ENCODE measurements at places on chromosomes 7 and 10.

DNA sequence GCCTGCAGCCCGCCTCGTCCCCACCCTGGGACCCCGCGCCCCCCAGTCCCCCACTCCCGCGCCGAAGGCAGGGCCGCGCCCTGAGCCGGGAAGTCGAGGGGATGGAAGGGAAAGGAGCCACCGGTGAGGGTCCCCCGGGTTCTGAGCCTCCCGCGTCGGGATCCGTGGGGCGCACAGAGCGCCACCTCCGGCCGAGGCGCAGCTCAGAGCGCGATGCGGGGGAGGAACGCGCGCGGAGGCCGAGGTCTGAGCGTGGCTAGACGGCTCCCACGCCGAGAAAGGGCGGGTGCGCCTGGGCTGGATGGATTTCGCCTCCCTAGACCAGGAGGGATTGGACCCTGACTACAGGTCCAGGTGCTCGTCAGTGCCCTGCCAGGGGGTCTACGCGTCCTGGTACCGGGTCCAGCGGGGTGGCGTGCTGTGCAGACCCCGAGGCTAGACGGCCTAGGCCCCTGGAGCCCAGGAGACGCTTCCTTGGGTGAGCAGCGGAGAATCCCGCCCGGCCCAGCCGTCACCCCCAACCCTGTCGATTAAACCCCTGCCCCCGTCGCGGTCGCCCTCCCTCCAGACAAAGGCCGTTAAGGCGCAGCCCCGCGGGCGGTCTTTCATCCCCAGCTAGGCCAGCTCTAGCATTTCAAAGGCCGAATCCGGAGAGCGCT is 986 bp upstream of the PDGFA start:
- no peak for DNase-seq

- no peak for DNase-seq
Observed at GRCh38 chr7:37476428-37476827, 27.8 kb upstream of the ELMO1 start.

DNA sequence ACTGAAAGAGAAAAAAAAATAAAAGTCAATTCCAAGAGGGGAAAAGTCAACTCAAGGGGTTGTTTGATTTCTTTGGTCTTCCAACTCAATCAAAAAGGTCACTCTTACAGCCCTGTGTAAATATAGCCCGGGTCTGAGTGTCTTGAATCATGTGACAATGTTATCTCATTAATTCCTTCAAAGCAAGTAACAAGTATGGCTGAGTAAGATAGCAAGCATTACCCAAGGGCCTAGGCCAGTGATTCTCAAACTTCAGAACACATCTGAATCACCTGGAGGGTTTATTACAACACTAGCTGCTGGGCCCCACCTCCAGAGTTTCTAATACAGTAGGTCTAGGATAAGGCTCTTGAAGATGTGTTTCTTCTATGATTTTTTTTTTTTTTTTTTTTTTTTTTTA is 125.0 kb downstream of the PRLHR start:
- no peak for DNase-seq

DNA sequence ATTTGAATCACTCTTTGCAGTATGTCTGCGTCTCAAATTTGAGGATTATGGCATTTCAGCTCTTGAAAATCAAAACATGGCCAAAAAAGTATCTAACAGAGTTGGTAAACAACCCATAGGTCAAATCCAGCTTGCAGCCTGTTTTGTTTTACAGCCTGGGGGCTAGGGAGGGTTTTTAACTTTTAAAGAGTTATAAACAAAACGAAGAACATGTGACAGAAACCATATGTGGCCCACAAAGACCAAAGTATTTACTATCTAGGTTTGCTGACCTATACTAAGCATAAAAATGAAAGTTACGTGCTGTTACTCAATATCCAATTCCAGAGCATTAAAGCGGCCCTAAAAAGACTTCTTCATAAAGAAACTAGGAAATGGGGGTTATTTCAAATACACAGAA is 55.5 kb upstream of the STARD3NL start:
- no peak for DNase-seq

DNA sequence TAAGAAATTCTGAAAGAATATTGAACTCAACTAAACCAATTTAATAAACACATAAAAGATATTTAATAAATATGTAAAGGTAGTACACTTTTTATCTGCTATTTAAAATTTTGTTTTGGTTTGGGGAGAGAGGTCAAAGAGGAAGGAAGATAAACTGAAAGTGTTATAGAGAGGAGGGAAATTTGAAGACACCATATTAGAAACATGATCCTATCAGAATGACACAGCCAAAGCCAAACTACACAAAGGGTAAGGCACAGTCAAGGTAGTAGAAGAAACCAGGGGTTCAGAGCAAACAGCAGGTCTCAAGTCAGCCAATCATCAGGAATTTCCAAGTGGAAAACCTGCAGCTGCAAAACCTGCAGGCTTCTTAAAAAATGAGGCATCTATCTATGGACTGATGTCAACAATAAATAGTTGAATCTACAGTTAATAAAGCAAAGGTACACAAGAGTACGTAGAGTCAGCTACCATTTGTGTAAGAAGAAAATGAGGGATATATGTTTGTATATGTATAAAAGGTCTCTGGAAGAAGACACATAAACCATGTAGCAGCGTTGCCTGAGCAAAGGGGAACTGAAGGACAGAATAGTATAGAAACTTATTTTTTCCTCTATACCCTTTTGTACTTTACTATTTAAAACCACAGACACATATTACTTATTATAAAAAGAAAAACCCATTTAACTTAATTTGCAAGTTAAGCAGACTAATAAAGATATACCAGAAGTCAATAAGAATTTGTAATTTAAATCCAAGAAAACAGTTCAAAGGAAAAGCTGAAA is 10.0 kb downstream of the ZNF800 start:
- DNase-seq: no peak

DNA sequence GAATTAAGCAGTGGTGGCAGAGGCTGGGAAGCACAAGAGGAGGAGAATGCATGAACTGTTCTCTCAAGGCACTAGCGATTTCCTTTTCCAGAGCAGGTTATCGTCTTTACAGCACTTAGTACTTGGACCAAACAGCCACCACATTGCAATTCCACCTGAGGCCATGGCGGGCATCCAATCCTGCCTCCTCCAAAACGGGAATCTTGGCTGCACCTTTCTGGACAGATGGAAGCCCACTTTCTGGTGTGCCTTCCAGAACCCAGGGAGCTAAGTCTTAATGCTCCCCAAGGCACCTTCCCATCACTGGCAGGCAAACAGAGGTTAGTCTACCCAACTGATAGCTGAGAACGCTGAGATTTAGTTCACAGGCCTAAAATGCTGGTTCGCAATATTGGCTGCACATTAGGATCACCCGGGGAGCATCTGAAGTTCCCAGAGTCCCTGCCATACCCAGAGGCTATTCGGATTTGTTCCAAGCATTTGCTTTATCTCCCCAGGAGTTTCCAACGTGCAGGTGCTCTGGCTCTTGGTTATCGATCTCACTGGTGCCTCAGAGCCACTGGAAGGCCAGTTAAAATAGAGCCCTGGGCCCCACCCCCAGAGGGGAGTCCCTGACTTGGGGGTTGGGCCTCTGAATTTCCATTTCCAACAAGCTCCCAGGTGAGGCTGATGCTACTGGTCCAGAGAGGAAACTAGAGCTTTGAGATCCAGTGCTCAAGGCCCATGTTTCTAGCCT is 62.2 kb downstream of the KCNMA1 start:
- no peak for DNase-seq

DNA sequence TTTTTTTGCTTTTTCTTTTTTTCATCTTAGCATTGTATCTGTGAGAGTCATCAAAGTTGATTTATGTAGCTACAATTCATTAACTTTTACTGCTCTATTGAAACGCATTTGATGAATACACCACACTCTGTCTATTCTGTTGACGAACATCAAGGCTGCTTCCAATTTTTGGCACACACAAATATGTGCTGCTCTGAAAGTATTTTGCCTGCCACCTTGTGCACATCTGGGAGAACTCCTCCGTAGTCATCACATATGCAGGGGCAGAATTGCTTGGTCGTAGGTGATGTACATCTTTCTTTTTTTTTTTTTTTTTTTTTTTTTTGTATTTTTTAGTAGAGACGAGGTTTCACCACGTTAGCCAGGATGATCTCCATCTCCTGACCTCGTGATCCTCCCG is 796.8 kb downstream of the KCNMA1 start:
- DNase-seq: no peak

GRCh38 chr10:3435671-3436070 is 263.1 kb upstream of the PITRM1 start:
- DNase-seq: no peak

GRCh38 chr7:134293002-134293740 is 23.6 kb downstream of the SLC35B4 start:
- no peak for DNase-seq

- DNase-seq: no peak
Observed at GRCh38 chr7:151141855-151142685, 25.4 kb downstream of the GBX1 start.

GRCh38 chr10:119658274-119658673 is 7.1 kb downstream of the BAG3 start:
- DNase-seq: no peak

- DNase-seq: no peak
Observed at GRCh38 chr7:8442814-8443304, 9.4 kb downstream of the NXPH1 start.

DNA sequence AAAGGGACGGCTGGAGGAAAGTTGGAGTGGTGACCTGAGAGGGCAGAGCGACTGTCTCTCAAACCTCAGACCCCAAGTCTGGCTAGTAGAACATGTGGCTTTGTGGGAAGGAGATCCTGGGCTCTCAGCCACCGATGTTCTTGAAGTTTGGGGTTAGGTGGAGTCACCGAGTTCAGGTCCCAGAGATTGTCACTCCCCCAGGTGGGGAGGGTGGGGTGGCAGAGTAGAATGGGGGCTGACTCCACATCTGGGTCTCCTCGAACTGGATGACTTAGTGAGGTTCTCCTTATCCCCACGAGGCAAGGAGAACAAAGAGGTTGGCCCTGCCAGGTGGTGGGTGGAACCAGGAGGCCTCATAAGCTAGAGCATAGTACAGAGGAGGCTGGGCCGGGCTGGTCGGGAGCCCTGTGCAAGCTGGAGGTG is 14.7 kb upstream of the PNLIPRP2 start:
- DNase-seq: no peak

DNA sequence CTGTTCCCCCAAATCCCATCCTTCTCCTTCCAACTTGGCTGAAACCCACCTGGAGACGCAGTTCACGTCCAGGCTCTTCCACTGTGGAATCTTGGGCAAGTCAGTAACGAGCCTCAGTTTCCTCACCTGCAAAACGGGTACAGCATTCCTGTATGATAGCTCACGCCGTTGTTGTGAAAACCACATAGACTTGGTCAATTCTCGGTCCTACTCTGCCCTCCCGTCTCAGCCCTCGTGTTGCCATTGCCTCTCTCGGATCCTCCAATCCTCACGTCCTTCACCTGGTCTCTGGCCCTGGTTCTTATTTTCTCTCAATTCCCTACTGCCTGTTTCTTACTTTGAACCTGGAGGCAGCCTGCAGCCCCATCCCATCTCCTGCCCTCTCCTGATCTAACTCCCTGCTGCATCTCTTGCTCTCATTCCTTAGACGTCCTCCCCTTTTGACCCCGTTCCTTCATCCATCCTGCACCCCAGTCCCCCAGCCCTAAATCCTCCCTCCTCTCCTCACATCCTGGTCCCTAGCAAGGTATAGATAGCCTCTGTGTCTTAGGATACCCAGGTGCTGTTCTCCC is 2.0 kb upstream of the MUC12 start:
- DNase-seq: no peak

- DNase-seq: no peak
Observed at GRCh38 chr7:131459256-131459655, 97.2 kb downstream of the PODXL start.

DNA sequence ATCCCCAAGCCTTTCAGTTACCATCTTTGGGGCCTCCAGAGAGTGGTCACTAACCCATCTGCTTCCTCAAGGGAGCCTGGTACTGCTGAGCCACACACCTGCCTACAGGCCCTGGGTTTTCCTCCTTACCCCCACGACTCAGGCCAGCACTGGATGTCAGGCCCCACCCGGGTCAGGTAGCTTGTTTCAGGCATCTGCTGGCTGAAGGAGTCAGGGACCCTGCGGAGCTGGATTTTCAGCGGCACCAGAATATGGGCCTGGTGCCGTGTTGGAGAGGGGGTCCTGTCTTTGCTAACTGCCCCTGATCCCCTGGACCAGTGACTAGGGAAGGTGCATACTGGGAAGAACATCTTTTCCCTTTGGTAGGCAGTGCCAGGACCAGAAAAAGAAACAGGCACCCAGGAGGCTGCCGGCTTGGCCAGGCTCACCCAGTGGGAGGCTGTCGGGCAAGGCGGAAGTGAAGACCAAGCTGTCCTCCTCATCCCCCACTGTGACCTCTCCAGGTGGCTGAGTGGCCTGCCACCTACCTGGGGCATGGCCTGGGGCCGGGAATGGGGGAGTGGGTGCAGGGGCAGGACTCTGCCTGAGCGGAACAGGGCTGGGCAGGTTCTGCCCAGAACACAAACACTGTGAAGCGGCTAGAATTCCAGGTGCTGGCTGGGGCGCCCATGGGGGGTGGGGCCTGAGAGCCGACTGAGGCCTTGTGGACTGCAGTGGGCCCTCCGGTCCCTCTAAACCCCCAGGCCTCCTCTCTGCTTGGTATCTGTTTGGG is 12.4 kb upstream of the SAMD8 start:
- DNase-seq: no peak

DNA sequence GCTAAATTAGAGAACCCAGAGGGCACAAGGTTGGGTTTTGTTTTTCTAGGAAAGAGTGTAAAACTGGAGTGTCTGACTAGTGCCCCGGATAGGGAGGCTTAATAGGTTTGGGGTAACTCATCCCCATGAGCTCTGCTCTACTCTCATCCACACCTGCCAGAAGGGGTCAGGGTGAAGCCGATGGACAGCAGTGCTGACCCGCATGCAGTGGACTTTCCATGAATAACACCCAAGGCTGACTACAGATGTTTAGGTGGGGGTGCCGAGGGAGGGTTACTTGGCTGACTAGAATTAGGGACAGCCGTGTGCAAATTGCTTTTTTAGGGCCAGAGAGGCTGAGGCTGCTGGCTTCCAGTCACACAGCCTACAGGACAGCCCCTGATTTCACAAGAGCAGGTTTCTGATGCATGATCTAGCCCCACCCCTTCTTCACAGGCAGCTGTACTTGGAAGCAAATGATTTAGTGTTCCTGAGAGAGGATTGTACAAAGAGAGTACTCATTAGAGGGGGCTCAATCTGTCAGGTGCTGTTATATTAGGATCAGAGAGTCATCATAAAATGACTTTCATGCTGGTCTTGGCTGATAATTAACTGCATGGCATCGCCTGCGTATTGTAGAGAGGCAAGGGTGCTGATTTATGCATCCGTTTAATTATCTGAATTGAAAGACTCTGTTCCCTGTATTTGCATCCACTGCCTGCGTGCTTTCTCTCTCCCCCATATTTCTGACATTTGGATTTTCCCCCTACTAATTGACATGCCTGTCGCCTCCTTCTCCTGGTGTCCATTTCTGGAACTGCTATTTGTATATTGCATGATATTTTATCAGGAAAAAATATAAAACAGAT is 9.5 kb downstream of the INHBA start:
- DNase-seq: no peak

DNA sequence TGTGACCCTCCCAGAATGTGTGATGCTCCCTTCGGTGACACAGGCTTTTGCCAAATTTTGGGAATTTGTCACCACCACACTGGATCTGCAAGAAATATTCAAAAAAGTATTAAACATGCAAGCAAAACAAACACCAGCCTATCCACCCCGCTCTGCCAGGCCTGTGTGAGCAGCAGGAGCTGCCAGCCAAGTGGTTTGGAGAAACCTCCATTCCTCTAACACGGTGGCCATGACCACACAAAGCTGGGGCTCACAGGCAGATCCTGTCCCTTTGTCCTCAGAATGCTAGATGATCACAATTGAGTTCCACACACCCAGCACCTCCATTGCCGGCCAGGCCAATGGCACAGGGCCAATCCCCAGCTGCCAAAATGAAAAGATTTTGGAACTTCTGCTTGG is 261.9 kb upstream of the PPP2R2D start:
- DNase-seq: no peak

All from activated CD4-positive, alpha-beta T cell treated with anti-CD3 and anti-CD28 coated beads, Interleukin-2, amount 50 U/mL, for 24 hours (primary cell).